Aorta (tissue), 5 donors: ENCODE measurements at places on chromosomes 11 and 22.

DNA sequence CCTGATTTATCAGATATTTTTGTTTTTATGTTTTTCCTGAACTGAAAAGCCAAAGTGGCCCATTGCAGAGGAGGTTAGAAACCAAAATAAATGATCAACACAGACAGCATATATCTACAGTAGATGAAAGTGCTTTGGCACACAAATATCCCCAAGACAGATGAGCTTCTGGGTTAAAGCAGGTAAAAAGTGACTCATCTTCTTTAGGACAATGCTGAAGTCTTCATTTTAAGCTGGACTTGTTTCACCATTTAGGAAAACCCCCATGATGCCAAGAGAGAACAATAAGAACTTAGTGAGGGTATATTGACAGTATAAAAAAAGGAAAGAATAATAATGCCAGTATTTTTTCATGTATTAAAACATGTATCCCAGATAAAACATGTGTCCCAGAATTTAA is 100.8 kb upstream of the OR9G4 start:
- DNase-seq = no peak

GRCh38 chr11:42778193-42778592 is 533.6 kb upstream of the API5 start:
- DNase-seq = no peak

- DNase-seq = peak; percentile 94
These were observed 7.4 kb downstream of the DUSP8 start for GRCh38 chr11:1564535-1565172.

DNA sequence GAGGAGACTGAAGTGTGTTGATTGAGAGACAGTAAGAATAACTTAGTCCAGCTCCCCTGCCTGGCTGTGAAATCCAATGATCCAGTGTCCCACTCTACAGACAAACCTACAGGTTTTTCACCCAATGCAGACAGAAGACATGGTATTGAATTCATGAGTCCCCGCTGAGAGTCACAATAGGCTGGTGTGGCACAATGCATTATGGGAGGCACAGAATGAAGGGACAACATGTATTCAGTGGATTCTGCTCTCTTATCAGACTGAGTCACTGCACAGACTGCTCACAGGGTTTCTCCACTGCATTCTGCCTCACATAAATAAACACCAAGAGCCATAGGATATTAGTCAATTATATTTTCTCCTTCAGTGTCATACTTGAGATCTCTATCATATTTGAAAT is 55.2 kb upstream of the TOP3B start:
- DNase-seq = no peak

DNA sequence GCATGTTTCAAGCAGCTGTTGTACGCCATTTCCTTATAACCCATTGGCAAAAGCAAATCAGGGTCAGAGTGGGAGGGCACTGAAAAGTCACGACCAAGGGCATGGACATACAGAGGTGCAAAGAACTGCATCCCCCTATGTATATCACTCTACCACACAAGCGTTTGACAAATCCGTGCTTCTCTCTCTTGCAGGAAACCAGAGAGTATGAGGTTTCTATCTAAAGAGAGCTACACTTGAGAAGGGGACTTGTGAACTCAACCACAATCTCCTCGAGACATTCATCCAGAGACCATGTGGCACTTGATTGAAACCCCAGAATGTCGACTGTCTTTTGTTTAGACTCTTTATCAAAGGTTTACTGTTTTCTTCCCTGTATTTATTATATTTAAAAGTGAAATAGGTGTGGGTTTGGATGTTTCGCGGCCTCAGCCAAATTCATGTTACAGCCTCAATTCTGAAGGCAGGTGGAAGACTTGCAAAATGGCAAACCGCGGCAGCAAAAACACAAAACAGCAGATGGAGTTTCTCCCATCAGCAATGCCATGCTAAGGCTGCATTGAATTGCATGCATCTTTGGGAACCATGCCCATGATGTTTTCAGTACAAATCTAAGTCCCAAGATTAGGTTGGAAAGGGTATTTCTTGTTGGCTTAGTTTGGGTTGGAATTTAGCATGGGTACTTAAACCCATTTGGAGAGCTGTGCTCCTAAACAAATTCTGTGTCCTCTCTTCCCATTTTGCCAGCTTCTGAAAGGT is 48.8 kb upstream of the ASPHD2 start:
- no peak for DNase-seq

DNA sequence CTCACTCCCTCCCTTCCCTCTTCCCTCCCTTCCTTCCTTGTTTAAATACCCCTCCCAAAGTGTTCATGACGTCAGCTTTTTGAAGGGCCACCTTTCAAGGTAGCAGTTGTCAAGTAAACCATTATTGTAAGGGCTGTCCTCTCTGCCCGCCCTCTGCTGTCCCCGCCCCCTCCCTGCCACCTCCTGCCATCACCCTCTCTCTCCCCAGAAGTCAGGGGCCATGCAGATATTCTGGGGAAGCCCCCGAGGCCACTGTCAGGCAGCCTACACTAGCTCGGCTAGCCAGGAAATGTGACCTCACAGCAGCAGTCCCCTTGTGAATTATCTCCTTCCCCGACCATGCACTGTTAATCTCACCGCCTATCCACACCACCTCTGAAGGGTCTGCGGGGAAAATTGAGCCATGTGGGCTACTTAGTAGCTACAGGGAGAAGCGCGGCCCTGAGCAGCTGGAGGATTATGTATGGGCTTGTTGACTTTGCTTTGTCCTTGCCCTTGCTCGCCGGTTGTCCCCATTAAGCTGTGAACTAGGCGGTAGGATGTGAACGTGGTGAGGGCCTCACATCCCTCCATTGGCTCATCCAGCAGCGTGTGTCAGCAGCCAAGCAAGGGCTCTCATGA is 42.1 kb upstream of the ATXN10 start:
- no peak for DNase-seq

GRCh38 chr11:19985111-19985510 is 175.2 kb downstream of the DBX1 start:
- DNase-seq = no peak

GRCh38 chr22:40178417-40179409 is 988 bp downstream of the TNRC6B start:
- no peak for DNase-seq

DNA sequence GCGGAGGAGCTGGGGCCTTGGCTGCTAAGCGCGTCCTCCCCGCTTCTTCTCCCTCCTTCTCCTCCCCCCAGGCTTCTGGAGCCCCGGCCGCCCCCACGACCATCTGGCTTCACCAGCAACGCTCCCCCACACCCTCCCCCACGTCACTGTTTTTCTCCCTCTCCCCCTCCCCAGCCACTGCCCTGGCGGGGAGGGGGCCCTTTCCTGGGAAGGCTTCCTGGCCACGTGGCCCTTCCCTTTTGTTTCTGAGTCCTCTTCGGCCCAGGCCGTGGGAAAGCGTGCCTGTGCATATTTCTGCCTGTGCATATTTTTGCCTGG is 27.7 kb downstream of the RTN4R start:
- no peak for DNase-seq

DNA sequence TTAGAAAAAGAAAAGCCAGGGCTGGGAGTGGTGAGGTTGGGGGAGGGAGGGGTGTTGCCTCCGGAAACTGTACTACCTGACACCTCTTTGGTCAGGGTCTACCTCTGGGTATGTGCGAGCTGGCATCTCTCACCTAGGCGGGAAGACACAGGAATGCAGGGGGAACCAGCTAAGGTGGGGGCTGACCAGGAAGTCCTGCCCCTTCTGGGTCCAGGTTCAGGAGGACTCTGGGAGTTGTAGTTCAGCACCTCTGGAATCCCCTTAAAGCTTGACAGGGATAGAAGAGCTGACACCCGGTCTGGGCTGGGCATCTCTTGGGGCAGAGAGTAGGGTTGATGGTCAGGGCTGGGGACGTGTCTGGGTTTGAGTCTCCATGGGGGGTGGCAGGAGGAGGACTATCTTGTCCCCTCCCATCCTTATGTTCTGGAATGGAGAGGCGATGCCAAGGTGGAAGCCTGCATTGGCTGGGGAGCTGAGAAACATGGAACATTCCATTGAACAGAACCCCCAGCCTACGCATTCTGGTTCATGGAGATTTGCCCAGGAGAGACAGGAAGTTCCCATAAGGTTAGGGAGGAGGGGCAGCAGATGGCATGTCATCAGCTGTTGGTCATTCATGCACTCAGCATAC is 2.1 kb upstream of the KIAA1671 start:
- no peak for DNase-seq

GRCh38 chr11:99391245-99391644 is 370.5 kb downstream of the CNTN5 start:
- DNase-seq = no peak

GRCh38 chr11:112932593-112932992 is 28.6 kb upstream of the NCAM1 start:
- DNase-seq = no peak

DNA sequence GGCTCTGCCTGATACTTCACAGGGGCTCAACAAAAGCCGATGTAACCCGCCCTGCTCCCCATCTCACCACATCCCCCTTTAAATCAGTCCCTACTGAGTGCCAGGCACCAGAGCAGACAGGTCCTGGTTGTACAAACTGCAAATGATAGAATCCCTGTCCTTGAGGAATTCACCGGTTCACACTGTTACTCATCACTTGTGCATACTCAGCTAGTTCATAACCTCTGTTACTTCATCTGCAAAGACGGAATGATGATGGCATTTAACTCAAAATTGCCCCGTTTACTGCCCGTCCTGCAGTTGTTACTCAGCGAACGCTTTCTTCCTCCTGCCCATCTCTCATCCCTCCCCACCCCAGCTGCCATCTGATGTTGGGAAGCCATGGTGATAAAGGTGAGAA is 384.7 kb downstream of the OPCML start:
- no peak for DNase-seq

DNA sequence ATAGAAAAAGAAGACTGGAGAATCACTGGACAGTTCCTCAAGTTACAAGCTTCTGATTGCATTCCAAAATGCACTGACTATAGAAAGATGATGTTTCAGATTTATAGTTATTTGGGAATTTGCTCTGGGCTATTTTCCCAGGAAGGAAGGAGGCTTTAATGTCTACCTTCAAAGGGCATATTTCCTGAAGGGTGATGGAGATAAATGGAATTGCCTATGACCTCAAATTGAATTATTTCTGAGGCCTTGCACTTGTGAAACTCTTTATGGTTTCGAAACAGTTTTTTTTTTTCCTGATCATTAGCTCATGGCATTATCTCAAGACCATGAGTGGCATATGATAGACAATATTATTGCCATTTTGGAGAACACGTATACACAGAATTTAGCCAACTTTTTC is 333.9 kb downstream of the METTL15 start:
- DNase-seq = no peak

- DNase-seq = peak; percentile 66
These were observed 27.5 kb downstream of the ADAMTS8 start for GRCh38 chr11:130400781-130401483.

DNA sequence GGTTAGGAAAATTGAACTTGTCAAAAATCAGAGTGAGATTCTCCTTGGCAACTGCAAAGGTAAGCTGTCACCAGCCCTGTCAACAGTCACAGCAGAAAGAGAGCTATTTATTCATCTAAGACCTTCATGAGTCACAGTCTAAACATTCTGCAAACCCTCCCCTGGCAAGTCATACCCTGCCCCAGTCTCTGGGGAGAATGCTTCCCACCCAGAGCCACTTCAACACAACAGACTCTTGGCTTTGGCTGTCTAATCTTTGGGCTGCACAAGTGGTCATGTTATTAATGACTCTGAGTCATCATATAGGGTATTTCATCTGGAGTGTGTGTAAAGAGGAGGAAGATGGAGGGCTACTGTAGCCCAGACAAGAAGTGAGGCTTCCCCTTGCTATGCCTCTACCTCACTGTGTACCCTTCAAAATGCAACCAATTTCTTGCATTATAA is 153.4 kb downstream of the CCDC34 start:
- peak; percentile 77 for DNase-seq

DNA sequence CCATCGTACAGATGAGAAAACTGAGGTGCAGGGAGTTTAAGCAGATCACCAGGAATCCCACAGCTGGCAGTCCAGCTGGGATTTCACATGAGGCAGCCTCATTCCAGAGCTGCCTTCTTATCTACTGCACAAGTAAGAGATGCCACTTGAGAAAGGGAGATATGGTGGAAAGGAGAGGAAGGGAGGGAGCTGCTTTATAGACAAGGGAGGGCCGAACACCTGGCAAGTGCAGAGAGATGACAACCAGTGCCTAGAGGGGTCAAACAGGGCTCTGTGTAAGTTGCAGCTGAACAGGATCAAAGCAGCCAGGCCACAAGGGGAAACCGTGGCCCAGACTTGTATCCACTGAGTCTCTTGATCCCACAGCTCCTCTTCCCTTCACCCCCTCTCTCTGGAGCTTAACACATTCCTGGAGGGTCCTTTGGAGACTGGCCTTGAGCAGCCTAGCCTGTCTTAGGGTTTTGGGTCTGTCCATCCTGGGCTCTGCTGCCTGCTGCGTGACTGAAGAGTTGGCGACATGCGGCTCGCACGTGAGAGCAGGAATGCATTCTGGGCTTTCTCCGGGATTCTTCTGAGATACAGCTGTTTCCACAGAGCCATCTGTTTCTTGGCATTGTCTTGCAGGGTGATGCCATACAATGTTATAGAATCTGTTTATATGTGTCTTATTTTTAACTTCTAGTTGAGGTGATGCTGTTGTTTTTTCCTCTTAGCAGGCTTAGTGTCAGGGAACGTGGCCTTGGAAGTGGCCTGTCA is 268.5 kb upstream of the SYN3 start:
- DNase-seq = no peak

DNA sequence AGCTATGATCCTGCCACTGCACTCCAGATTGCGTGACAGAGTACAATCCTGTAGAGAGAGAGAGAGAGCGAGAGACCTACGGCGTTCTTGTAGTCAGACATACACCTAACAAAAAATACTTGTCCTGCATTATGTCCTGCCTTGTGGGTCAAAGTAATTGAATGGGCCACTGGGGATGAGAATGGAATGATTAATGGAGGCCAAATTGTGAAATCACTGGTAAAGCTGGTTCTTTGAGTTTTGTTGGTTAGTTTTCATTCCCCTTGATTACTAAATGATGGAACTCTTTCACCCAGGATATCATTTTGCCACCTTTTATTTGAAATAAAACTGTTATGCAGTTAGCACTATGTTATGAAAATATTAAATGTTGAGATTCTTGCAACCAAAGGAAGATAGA is 18.7 kb downstream of the GAS2 start:
- DNase-seq = no peak

DNA sequence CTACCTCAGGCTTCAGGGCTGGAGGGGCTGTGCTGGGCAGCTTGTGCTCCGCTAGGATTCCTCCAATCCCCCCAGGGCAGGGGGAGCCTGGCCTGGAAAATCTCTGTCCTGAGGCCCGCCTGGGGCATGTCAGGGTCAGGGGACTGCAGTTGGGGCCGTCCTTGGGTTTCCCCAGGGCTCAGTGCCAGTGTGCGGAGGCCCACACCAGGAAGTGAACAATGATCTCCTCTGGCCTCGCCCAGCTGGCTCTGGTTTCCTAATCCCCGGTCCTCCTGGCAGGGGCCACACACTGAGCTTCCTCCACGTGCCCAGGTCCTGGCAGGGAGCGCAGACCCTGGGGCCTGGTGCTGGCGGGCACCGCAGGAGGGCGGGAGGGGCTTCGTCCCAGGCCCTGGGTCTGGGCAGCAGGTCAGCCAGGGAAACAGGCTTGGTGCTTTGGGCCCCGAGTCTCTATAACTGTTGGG is 1.4 kb upstream of the MUC2 start:
- peak; percentile 63 for DNase-seq

GRCh38 chr22:47748957-47749356 is 986.5 kb downstream of the TBC1D22A start:
- no peak for DNase-seq

- no peak for DNase-seq
These were observed 61.5 kb downstream of the MSANTD4 start for GRCh38 chr11:105960252-105961245.
